ENCODE measurements at places on chromosomes 13 and 19.
A peak's percentile ranks its signal among the peaks of the same experiment; 100 is the strongest.

GRCh38 chr19:31154021-31154420 lies 195.2 kb downstream of the TSHZ3 start:
- DNase-seq: no peak

DNA sequence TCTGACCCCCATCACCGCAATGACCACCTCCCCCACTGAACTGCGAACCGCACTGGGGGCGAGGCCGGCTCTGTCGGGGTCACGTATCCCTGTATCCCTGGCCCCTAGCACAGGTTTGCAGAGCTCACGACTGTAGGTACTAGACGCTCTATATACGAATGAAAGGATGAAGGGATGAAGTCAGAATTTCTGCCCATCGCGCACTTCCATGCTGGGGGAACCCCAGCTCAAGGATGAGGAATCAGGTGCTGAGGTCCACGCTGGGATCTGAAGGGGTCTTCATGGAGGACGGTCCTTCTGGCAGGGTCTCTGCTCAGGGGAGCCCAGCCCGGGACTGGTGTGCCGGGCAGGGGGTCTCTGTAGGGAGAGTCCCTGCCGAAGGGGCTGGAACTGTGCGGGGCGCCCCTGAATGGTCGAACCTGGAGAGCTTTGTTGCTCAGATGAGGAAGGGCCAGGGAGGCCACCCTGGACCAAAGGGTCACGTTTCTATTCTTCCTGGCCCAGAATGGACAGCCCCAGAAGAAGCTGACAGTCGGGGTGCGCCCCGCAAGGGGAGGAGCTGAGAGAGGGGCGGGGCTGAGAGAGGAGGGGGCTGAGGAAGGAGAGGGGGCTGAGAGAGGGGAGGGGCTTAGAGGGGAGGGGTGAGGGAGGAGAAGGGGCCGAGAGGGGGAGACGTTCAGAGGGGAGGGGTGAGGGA lies 37.9 kb upstream of the SEMA6B start:
- no peak for DNase-seq

DNA sequence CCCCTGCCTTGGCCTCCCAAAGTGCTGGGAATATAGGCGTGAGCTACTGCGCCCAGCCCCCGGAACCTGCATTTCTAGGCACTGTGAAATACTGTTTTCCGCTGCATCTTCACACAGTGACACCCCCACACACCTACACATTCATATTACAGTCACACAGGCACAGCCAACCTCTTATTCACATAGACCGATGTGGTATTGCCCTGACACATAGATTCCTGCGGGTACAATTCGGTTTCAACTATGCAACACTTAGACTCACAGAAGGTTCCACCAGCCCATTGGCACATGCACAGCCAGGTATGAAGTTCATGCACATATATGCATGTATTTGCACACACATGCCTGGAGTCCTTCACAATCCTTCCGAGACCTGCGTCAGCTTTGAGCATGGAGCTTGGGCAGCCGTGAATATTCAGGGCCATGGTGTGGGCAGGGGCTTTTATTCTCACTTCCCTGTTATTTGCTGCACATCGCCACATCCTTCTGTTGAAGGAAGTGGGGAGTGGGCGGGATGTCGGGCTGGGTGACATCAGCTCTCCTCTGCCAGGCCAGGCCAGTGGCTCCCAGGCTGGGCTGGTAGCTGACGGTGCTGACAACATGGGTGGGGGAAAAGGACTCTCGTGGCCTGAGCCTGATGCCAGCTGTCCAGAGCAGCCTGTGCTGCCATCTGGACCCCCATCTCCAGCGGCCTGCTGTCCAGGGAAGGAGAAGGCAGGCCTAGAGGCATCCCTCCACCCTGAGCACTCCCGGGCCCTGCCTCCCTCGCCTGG lies 5.4 kb upstream of the CDC37 start:
- DNase-seq: peak; percentile 99

DNA sequence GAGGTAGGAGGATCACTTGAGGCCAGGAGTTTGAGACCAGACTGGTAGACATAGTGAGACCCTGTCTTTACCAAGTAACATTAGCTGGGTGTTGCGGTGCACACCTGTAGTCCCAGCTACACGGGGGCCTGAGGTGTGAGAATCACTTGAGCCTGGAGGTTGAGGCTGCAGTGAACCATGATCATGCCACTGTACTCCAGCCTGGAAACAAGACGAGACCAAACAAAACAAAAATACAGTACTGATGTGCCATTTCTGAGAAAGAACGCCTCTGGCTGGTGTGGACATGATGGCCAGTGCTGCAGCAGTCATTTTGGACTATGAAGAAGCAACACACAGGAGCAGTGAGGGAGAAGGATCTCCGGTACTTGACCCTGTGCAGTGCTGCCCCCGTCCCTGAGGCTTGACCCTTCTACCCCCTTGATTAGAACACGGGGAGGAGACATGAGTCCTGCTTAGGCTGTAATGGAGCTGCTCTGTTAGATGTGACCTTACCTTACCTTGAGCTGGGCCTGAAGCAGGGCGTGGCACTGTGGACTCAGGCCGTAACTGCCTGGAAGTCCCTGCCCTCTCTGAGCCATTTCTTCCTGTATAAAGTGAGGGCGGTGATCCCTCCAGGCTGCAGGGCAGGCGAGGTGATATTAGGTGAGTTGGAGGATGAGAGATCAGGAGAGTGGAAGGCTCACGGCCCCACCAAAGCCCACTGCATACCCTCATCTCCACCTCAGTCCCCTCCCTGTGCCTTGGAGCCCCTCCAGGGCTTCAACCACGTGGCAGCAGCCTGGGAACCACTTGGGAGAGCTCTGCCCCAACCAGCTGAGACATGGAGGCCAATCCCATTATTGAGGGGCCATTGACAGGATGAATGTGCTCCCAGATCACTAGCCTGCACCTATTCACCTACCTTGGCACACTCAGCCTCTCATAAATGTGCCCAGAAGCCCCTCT lies 5.9 kb downstream of the RPL18A start:
- DNase-seq: no peak

All from inflammatory macrophage (primary cell).